ENCODE measurements at places on chromosomes 6 and 20.

GRCh38 chr6:36110050-36110449 lies 20.3 kb upstream of the MAPK13 start:
- no peak for DNase-seq

DNA sequence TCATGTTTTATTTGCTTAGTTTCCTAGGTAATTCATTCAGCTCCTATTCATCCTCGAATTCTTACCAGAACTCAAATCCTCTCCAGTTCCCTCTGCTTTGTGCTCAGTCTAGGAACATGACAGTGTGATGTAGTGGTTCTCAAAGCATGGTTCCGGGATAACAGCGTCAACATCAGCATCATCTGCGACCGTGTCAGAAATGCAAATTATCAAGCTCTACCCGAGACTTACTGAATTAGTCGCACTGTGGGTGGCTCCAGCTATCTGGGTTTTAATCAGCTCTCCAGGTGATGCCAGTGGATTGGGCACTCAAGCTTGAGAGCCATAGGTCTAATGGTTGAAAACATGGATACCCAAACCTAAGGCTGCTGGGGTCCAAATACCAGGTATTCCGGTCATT lies 7.7 kb upstream of the STK35 start:
- no peak for DNase-seq

- DNase-seq: no peak
Measured at GRCh38 chr6:17442196-17442595, 48.8 kb downstream of the CAP2 start.

DNA sequence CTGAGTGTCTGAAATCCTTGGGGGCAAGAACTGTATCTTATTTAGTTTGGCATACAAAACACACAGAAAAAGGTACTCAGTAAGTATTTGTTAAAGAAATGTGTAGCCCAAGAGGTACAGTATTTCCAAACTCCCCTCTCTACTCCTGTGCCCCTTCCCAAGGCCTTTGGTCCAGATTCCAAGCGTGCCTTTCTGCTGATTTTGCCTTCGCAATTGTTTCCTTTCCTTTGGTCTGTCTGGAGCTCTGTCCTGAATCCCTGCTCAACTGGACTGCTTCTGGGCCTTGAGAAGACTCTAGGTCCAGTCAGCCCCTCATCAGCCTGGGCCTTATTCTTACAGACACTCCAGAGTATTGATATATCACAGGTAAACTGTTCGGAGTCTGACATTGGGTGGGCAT lies 122.2 kb upstream of the SYNCRIP start:
- no peak for DNase-seq

DNA sequence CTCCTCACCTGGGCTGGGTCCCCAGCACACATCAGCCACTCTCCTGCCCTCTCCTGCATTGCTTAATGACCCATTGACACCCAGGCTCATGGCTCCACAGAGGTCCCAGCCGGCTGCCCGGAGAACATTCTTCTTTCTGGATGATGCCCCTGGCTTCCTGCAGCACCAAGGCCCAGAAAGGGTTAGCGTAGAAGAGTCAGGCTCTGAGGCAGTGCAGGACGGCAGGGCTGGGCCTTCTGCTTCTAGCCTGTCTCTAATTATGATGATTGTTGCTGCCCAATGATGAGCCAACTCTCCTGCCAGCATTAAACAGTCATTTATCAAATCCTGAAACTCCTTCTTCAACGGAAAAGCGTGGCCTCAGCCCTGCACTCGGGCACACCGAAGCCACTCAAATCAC lies 66.4 kb downstream of the ZNF217 start:
- DNase-seq: no peak

- DNase-seq: no peak
Measured at GRCh38 chr6:115706324-115706723, 354.4 kb downstream of the FRK start.

DNA sequence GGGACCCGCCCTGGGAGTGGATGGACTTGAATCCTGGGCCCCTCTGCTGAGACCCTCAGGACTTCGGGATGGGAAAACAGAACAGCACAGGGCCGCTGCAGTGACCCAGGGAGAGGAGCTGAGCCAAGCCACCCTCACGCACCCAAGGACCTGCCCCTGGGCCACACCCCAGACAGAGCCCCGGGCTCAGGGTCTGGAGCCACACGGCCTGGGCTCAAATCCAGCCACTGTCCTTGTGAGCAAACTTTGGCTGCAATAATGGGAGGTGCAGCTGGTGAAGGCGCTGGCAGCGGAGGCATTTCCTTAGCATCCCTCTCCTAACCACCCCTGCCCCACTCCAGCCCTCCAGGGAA lies 207.7 kb downstream of the PREX1 start:
- no peak for DNase-seq

DNA sequence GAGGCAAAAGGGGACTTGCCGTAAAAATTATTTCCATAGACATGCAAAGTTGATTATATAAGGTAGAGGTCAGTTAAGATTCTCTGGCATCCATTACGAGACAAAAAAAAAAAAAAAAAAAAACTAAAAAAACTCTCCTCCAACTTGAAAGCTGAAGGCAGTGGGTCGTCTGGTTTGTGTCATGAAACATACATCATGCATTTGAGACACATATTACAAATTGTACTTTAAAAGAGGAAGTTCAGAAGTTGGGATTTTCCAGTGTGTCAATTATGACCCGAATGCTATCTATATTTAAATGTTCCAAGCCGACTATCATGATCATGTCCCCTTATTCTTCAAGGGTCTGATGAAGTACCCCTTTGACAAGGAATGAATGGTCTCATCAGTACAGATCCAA lies 125.1 kb downstream of the ZNF217 start:
- DNase-seq: no peak

- DNase-seq: no peak
Measured at GRCh38 chr6:34145161-34146020, 496 bp downstream of the GRM4 start.

GRCh38 chr6:25365154-25365553 lies 86.0 kb downstream of the CARMIL1 start:
- no peak for DNase-seq

DNA sequence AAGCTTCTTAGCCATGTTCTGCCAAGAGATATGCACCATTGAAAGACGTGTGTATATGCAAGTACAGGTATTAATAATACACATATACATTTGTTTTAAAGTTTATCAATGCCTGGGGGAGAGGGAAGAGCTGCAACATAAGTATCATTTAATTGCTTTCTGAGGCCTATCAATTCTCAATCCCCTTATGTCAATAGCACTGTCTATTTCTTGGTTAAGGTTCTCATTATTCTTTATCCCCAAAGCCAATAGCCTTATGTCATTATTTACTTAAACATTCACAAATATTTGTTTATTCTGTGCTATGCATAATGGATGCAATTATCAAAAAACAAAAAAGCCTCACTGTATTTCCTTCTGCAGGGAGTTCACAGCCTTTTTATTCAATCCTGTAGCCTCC lies 350.3 kb upstream of the KCNQ5 start:
- no peak for DNase-seq

GRCh38 chr6:48249071-48249470 lies 138.1 kb upstream of the PTCHD4 start:
- DNase-seq: no peak

DNA sequence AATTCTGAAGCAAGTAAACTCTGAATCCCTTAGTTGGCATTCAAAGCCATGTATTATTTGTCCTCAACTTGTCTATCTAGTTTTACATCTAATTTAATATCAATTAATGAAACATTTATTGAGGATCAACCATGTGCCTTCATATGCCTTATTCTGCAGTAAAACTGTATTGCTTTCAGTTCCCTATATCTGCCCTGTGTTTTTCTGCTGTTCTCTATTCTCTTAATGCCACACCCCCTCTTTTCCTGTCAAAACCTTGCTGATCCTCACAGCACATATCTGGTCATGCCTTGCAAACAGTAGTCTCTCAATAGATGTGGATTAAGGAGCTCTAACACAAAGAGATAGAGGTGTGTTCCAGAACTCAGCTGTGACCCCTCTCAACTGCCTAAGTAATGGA lies 2.0 kb downstream of the FIG4 start:
- no peak for DNase-seq

- no peak for DNase-seq
Measured at GRCh38 chr6:90350689-90351554, 54.3 kb upstream of the BACH2 start.

- DNase-seq: no peak
Measured at GRCh38 chr6:38498805-38499445, 140.8 kb downstream of the BTBD9 start.
